GM10248 (cell line): ENCODE measurements at places on chromosomes 6 and 20.

DNA sequence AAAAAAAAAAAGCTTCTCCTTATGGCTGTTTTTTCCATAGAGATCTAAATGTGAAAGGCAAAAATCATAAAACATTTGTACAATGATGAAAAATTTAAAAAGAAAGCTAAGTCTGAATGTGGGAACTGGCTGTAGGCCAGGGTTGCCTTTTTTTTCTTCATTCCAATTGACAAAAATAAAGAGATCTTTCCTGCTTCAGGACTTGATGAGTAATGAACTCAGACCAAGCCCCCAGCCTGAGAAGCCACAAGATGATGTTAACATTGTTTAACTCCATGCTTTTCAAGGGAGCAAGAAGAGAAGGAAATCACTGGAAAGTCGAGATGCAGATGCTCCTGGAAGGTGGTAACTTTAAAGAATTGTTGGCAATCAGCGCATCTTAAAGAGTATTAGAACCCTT, 41.4 kb downstream of the TRMT6 start:
- no peak for DNase-seq

GRCh38 chr20:57451431-57451794, 60.2 kb downstream of the RBM38 start:
- no peak for DNase-seq

- DNase-seq: peak; percentile 90
Measured at GRCh38 chr6:37705239-37706051, 7.8 kb upstream of the MDGA1 start.

- no peak for DNase-seq
Measured at GRCh38 chr20:9761476-9761875, 77.4 kb downstream of the PAK5 start.

- DNase-seq: no peak
Measured at GRCh38 chr20:61795669-61796630, 269.7 kb downstream of the TAF4 start.

DNA sequence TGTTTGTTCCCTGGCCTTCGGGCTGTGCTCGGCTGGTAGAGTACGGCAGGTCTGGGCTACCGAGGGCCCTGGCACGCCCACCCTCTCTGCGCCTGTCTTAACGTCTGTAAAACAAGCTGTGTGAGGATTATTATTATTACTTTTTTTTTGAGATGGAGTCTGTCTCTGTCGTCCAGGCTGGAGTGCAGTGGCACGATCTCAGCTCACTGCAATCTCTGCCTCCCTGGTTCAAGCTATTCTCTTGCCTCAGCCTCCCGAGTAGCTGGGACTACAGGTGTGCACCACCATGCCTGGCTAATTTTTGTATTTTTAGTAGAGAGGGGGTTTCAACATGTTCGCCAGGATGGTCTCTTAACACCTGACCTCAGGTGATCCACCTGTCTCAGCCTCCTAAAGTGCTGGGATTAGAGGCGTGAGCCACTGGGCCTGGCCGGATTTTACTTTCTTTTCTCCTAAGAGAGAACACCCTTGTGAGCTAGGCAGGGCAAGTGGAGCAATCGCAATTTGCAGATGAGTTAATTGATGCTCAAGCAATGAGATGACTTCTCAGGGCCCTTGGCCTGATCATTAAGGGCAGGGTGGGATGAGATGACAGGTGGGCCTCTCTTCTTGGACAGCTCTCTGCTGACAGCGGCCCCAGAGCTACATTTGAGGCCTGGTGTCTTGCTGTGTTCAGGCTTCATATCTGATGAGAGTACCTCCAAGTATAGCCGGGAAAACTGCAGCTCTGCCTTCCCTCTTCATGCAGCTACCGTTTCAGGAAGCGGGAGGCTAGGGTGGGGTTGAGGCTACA, 859 bp upstream of the SMIM29 start:
- DNase-seq: no peak
